Activated CD4-positive, alpha-beta T cell treated with anti-CD3 and anti-CD28 coated beads for 4 hours (primary cell): ENCODE measurements at places on chromosomes 12 and 14.
A peak's percentile ranks its signal among the peaks of the same experiment; 100 is the strongest.

GRCh38 chr14:74619672-74620131 lies 7.7 kb upstream of the LTBP2 start:
- DNase-seq: no peak

DNA sequence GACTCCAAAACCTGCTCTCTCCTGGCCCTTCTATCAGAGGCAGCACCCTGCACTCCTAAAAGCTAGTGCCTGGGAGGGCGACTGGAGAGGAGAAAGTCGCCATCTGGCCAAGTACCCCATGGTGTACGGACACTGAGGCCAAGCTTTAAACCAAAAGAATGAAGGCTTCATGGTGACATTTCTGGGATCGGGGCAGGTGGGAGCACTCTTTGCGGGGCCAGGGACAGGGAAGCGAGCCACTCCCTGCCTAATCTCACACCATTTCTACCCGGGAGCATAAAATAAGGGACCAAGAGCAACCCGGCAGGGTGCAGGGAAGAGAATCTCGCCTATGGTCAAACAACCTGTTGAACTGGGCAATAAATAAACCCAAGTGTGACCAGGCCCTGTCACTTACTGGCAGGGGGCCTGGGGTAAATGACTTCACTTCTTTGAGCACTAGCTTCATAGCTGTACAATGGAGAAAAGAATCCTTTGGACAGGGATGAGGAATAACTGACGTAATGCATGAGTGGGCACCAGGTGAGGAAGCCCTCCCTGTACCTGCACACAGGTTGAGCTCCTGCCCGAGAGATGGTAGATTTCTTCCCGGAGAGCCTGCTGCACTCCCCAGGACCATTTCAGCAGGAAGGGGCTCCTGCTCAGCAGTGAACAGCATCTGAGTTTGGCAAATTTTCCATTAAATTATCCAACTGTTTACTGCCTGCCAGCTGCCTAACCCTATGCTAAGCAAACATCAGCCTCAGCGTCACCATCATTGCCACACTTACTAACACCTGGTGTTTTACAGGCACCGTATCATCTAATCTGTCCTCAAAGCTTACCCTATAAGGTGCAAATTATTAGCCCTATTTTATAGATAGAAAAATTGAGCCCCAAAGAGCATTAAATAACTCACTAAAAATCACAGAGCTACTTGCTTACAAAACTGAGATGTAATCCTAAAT lies 2.0 kb downstream of the SERPINA1 start:
- DNase-seq: no peak

- DNase-seq: no peak
Measured at GRCh38 chr14:36134038-36134437, 42.5 kb downstream of the PTCSC3 start.

GRCh38 chr12:49296836-49297694 lies 2.1 kb downstream of the PRPH start:
- peak; percentile 17 for DNase-seq

DNA sequence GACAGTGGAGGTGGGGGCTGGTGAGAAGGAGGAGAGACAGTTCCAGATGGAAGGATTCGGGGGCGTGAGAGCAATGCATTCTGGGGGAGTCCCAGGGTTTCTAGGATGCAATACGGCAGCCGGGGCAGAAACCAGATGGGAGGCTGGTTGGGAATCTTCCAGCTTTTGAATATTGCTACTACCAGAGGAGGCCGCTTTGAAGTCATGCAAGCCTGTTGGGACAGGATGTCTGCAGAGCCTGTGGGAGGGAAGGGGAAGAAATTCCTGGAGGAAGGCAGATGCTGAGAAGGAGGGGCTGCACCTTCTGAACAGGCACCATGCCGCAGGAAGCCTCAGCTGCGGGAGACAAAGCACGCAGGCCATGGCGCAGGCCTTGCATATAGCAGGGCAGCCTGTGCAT lies 105.4 kb downstream of the APAF1 start:
- DNase-seq: no peak

- DNase-seq: no peak
Measured at GRCh38 chr12:570435-570920, 92.8 kb downstream of the NINJ2 start.

DNA sequence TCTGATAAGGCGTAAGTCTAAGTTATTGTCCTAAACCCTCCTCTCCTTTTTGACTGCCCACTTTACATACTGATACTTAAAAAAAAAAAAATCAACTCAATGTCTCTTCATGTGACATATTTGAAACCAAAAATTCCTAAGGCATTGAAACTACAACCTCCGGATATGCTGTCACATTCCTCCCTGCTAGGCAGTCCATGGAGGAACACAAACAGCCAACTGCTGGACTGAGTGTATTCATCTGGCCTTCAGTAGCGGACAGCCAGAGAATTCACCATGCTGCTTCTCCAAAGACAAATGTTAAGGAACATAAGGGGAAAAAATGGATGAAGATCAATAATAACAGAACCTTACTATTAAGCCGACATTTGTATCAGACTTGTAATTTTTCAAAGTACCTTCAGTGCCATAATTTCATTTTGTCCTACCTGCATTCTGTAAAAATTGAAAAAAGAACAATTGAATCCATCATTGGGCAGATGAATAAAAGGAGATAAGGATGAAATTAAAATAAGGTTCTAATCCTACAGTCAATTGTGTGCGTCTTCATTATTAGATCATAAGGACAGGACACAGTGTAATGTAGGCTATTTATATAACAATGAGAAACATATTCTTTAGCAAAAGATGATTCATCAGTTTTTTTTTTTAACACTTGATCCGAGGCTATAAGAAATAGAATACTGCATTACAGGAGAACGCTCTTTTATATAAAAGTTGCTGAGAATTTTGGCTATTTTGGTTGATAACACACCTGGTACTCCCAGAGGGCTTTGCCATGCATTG lies 12.2 kb downstream of the RERG start:
- no peak for DNase-seq
